ENCODE measurements at places on chromosomes 7 and 10.
A peak's percentile ranks its signal among the peaks of the same experiment; 100 is the strongest.

DNA sequence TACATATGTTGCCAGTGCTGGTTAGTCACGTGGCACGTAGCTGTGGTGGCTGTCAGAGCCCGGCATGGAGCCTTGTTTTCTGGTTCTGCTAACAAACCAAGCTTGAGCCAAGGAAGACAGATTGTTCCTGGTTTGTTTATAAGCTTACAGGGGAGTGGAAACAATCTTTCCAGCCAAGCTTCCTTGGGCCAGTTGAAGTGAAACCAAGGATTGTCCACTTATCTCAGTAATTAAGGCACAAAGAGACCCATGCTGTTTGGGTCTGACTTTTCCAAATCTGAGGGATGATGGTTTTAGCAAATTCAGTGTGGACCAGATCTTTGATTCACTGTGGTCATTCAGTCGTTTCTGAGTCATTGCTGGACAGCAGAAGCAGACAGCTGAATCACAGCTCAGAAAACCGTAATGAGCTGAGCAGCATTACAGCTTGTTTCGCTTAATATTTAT lies 297.3 kb upstream of the COBL start:
- no peak for DNase-seq

DNA sequence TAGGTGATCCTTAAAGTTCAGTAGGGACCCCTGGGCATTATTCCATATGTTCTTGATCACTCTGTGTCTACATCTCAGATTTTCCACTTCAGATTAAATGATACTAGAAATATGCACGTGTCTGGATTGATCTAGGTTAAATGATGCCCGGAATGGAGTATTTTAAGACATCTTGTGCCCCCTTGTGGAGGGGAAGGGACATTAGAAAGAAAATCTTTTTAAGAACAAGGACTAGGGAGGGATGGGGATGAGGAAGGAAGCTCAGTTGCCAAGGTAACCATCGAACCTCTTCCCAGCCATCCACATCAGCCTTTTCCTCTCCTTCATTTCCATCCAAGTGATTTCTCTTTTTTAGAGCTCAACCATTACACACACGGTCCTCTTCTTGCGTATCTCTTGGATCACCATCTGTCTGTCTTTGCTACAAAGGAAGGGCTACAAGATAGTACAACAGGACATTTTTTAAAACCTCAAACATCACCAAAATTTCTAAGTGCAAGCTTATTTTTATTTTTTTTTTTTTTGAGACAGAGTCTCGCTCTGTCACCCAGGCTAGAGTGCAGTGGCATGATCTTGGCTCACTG lies 40.5 kb downstream of the PRSS2 start:
- peak; percentile 80 for DNase-seq

DNA sequence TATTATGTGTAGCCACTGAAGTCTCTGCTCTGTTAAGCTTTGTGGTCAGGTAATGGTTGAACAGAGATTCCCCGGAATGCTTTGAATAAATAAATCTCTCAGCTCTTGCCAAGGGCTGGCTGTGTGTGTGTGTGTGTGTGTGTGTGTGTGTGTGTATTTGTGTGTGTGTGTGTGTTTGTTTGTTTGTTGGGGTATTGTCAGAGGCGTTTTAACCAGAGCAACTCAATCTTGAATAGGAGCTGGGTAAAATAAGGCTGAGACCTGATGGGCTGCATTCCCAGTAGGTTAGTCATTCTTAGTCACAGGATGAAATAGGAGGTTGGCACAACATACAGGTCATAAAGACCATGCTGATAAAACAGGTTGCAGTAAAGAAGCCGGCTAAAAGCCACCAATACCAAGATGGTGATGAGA lies 256.2 kb upstream of the CACNA2D1 start:
- no peak for DNase-seq

GRCh38 chr7:1246871-1247526 lies 14.3 kb downstream of the UNCX start:
- no peak for DNase-seq

DNA sequence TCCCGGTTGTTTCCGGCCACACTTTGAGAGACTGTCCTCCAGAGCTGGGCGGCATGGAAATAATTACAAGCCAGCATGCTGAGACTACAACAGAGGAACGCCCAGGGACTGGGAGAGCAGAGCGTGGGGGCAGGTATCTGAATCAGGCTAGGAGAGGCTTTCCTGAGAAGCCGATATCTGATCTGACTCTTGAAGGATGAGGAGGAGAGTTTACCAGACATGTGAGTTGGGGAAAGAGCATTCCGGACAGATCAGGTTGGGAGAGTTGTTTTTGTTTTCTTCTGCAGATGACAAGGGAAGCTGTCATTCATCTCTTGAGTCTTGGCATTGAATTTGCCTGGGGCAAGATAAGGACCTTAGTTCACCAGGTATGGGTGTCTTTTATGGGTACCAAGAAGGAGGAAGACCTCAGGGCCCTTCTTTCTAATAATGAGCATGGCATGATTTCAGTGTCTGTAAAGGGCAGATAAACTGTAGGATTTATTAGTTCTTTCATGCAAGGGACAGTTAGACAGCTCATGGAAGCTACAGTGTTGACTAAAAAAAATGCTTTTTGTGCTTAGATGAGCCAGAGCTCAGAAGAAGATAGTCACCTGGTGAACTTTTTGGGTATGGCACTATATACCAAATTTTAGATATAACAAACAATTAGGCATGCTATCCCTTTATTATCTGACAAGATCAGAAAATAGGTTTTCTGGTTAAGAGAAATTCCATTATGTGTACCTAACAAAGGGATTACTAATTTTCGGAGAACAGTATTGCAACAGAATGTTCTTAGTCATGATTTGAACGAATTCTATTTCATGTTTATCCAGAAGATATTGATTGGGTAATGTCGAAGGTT lies 36.2 kb downstream of the WBP1L start:
- DNase-seq = no peak

- no peak for DNase-seq
These were observed 262.2 kb downstream of the GLRX3 start for GRCh38 chr10:130398090-130398994.

DNA sequence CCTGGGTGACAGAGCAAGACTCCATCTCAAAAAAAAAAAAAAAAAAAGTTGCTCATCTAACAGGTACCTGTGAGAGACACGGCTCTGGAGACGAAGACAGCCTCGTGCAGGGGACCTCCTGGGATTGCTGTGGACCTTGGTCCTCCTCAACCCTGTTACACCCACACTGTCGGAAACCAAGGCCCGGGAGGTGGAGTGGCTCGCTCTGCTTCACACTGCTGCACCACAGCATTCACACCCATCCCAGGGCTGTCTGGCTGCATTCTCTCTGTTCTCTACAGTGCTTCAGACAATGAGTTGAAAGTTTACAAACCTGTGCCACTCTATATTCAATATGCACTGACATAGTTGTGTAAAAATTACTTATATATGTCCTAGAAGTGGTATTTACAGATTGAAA lies 101.0 kb upstream of the TNS3 start:
- no peak for DNase-seq
